RCC 7860 (cell line): ENCODE measurements at places on chromosomes 7 and 10.

- DNase-seq, result no peak
Observed at GRCh38 chr7:33596686-33597085, 308.7 kb upstream of the BMPER start.

DNA sequence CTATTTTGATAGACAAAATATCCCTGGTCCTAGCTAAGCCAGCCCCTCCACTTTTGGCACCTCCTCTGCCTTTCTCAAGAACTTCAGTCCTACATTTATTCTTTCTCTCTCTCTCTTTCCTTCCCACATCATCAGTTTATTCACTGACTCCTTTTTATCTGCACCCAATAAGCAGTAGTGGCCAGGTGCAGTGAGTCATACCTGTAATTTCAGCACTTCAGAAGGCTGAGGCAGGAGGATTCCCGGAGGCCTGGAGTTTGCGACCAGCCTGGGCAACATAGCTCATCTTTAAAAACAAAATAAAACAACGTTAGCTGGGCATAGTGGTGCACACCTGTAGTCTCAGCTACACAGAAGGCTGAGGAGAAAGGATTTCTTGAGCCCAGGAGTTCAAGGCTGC lies 19.4 kb upstream of the NRP1 start:
- no peak for DNase-seq

- DNase-seq, result no peak
Observed at GRCh38 chr7:152673897-152674296, 2.0 kb downstream of the XRCC2 start.

GRCh38 chr7:38373155-38373554 lies 99.7 kb upstream of the TARP start:
- DNase-seq, result no peak

GRCh38 chr7:80918399-80918798 lies 452 bp downstream of the SEMA3C start:
- DNase-seq, result peak; percentile 17

- peak; percentile 92 for DNase-seq
Observed at GRCh38 chr7:108415821-108416536, 40.3 kb downstream of the NRCAM start.

GRCh38 chr7:98878365-98879197 lies at the start of gene TRRAP:
Gene TRRAP (plus strand): TSS chr7:98878532. CDS start chr7:98881151, 2,619 bp downstream.
- DNase-seq, result peak; percentile 35

DNA sequence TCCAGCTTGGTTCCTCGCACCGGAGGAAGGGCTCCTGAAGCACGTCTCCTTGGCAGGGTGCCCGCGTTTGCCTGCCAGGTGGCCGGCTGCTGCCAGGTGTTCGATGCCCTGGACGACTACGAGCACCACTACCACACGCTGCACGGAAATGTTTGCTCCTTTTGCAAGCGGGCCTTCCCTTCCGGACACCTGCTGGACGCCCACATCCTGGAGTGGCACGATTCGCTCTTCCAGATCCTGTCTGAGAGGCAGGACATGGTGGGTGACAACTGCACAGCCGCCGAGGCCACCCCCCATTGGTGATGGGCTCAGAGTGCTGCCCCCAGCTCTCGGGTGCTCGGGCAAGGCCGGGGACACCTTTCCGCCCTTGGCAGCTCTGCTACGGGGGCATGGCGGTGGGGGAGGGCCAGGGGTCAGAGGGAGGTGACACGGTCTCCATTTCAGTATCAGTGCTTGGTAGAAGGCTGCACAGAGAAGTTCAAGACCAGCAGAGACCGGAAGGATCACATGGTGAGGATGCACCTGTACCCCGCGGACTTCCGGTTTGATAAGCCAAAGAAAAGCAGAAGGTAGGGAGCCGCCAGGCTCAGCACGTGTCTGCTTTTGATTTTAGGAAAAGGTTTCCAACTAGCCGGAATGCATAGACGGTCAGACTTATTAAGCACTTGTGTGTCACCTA lies 1.1 kb downstream of the ZNF511 start:
- DNase-seq, result no peak

- DNase-seq, result no peak
Observed at GRCh38 chr7:37416378-37417106, 32.1 kb downstream of the ELMO1 start.

- peak; percentile 30 for DNase-seq
Observed at GRCh38 chr7:34463830-34464229, 194.2 kb upstream of the NPSR1 start.

GRCh38 chr10:130787243-130787642 lies 524.3 kb downstream of the TCERG1L start:
- no peak for DNase-seq

DNA sequence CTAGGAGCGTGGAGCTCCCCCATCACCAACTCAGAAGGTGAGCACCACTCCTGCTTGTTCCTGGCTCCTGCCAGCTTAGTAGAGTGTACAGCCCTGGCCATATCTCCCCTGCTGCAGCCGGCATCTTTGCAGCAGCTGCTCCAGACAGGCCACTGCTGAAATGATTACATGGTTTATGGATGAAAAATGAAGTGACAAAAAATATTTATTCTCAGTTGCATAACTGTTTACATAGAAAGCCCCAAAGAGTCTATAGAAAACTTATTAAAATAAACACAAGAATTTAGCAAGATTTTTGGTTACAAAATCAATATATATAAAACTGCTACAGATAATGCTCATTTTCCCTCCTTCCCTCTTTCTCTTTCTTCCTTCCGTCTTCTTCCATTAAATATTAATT lies 27.2 kb downstream of the C10orf67 start:
- DNase-seq, result no peak

DNA sequence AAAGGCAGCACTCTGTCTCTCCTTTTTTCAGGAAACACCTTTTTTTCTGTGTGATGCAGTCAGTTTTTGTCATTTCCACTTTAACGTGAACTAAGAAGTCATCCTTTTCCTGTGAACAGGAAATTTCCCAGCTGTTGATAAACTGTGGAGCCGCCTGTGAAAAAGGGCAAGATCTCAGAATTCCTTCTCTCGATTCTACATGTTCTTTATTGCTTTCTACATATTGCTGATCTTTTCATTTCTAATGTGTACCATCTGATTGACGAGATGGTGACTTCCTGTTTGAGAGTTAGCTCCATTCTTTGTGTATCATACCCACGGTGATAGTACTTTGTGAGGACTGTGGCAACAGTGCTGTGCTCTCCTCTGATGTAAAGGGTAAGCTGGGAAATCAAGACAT lies 50.4 kb downstream of the ADD3 start:
- no peak for DNase-seq

- DNase-seq, result no peak
Observed at GRCh38 chr10:114273910-114274309, 34.9 kb downstream of the VWA2 start.

DNA sequence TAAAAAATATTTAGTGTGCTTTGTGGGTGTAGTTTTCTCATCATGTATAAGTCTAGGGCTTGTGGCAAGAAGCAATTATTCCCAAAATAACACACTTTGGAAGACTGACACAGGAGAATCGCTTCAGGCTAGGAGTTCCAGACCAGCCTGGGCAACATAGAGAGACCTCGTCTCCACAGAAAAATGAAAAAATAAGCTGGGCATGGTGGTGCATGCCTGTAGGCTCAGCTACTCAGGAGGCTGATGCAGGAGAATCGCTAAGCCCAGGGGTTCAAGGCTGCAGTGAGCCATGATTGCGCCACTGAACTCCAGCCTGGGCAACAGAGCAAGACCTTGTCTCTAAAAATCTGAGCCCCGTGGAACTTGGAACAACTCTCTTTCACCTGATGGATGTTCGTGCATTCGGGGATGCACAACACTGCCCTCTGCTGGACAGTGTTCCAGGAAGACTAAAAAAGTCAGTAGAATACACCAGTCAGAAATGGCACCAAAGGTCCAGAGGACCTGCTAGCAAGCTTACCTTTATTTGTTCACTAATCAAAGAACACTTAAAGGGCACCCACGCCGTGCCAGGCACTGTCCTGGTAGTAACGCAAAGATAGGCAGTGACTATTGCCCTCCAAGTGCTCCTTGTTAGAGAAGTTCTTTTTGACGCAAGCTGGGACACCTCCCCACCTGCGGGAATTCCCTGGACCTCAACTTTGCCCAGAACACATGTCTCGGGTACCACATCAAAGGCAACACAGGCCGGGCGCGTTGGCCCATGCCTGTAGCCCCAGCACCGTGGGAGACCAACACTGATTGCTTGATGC lies 81.9 kb upstream of the CALN1 start:
- DNase-seq, result peak; percentile 32

DNA sequence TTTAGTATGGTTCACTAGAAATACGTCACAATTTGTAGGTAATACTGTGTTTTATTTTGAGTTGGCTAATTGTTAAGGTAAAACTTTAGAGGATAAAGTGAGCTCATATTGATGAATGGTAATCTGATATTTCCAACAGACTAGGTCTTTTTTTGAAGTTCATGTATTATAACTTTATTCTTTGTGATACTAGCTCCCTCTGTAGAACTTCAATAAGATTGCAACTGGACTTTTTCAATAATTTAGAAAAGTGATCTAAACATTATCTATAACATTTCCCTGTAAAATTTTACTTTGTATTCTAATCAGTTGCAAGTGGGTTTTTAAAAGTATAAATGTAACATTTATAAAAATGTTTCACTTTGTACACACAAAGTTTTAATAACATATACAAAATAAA lies 83.5 kb downstream of the ADK start:
- no peak for DNase-seq

GRCh38 chr10:110747609-110748464 lies 103.7 kb downstream of the RBM20 start:
- no peak for DNase-seq

- peak; percentile 89 for DNase-seq
Observed at GRCh38 chr7:66204822-66205740, at the start of gene TPST1. Gene TPST1 (plus strand): TSS chr7:66205334. CDS start chr7:66240426, 35,092 bp downstream.

- DNase-seq, result no peak
Observed at GRCh38 chr10:31708046-31708445, 220.6 kb downstream of the ARHGAP12 start.

DNA sequence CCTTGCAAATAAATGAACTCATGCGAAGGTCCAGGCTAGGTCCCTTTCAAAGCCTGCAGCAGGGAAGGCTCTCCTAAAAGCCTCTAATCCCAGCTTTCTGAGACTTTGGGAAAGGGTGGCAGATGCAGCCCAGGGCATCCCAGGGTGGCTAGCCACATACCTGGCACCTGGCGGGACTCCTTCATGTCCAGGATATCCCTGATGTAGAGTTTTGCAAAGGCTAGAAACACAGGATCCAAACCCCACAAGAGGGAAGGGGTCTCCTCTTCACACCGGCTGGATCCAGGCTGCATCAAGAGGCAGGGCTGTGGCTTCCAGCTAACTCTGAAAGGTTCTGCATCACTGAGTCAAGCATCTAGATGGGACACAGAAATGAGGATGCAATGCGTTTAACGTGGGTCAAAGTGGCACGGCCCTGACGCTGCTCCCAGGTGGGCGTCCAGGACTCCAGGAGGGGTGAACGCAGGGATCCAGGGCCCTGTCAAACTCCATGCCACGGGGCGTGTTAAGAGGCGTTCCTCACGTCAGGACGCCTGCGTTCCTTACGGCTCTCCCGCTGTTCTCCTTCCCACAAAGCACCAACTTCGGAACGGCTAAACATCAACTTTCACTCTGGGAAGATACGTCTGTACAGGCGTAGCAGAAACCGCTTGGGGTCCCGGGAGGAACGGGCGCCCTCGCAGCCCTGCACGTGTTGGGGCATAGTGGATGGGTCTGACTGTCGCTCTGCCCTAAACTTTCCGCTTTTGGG lies 507 bp downstream of the STN1 start:
- DNase-seq, result no peak

DNA sequence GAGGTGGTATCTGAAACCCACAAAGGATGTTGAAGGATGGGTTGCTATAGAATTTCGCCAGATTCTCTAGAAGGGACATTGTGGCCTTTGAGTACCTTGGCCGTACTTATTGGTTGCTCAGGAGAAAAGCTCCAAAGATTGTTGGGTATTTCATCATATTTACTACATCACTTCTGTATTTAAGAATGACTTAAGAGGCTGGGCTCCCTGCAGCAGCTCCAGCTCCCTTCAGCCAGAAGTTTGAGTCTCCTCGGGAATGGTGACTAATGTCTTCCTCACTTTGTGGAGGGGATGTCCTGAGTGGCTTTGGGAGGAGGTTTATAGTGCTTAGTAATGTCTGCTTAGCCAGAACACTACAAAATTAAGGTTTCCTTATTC lies 18.1 kb downstream of the MINDY4 start:
- DNase-seq, result peak; percentile 73

DNA sequence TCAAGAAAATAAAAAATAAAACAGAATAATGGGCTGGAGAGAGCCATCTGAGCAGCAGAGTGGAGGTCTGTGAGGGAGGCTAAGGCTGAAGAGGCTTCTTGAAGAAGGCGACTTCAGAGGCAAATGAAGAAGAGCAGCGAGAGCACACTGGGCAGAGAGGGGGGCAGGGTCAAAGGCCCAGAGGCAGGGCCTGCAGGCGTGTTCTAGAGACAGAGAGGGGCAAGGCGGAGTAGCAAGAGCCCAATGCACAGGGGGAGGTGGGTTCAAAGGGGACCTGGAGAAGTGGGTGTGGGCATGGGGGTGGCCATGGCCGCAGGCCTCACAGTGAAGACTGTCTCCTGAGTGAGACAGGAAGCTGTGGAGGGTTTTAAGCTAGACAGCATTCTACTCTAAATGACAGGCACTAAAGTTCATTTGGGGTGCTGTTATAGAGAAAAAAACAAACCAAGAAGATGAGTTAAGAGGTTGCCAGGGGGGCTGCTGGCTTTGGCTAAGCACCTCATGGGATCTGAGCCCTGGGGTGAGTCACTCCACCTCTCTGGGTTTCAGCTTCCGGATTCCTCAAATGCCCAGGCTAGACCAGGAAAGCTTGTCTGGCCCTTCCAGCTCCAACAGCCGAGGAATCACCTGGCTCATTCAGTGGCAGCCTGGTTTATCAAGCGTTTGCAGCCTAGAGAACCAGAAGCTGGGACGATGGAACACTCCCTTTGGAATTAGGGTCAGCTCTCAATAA lies 81.7 kb downstream of the DLG5 start:
- DNase-seq, result peak; percentile 89

- no peak for DNase-seq
Observed at GRCh38 chr7:139203992-139204391, 27.0 kb upstream of the UBN2 start.

GRCh38 chr7:24587853-24588252 lies 14.6 kb downstream of the PALS2 start:
- DNase-seq, result no peak

- no peak for DNase-seq
Observed at GRCh38 chr10:96188421-96188820, 58.3 kb downstream of the ZNF518A start.

GRCh38 chr10:132449051-132449810 lies 52.2 kb downstream of the PWWP2B start:
- DNase-seq, result no peak
